Muscle of leg (tissue), 16 donors: ENCODE measurements at places on chromosomes 5 and 9. TPM values are rescaled to one million over a fixed set of nuclear protein-coding genes. Genes with fewer than 3 reads are reported as not detected.
A peak's percentile ranks its signal among the peaks of the same experiment; 100 is the strongest.

- peak; percentile 99 for DNase-seq
Measured at GRCh38 chr9:134455934-134456755, 129.9 kb downstream of the RXRA start.

- peak; percentile 92 for DNase-seq
Measured at GRCh38 chr9:684941-685340, 156.6 kb upstream of the DMRT1 start.

GRCh38 chr9:72583370-72583769 lies 62.0 kb downstream of the TMC1 start:
- DNase-seq = peak; percentile 39

DNA sequence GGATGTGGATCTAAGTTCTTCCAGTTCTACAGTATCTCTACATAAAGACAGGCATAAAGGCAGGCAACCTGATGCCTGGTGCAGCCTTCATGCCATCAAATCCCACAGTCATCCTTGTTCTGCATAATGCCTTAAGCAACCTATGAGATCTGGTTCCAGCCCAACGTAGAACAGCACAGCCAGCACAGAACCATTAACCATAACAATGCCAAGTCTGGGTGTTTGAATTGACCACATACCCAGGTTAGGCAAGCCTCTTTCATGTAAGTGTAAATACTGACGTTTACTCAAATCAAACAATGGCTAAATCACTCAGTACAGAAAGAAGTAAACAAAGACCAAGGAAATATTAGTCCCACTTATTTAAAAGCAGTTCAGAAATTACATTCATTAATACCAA lies 195.0 kb downstream of the ADAMTSL1 start:
- DNase-seq = no peak

GRCh38 chr5:112757468-112758208 lies 20.0 kb downstream of the APC start:
- DNase-seq = peak; percentile 80

DNA sequence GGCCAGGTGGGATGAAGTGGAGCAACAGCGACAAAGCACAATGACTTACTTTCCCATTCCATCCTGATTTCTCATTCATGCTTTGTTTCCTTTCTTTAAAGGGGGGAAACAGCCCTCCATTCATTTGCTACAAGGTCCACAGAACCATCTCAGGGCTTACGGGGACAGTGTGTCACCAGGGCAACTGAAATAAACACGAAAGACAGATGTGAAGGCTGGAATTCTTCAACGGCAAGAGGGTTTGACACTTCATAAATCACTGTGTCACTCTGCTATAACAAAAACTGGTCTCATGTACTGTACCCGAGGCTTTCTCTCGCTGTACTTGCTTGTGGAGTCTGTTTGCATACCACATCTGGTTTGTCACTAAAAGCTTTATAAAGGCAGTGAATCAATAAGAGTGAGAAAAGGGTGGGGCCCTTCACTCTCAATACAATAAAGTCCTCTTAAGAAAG lies 150.8 kb downstream of the EFNA5 start:
- peak; percentile 31 for DNase-seq

DNA sequence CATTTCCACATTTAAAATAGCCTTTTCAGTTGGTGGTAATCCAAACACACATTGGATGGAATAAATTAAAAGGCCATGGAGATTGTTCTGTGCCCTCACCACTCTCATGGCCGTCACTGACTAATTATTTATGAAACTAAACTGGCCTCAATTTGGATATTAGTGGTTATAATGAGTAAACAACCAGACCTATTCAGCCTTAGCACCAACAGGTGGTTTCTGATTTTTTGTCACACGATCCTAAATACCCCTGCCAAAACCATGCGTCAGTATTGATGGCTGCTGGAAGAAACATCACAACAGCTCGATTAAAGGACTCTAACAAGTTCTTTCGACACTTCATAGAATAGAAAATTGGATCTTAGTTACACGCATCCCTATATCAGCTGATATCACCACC lies 276.0 kb upstream of the DAP start:
- DNase-seq = no peak

Gene PRRX2
- 8.9 TPM for total RNA-seq

Gene PHPT1
- total RNA-seq = 145 TPM

DNA sequence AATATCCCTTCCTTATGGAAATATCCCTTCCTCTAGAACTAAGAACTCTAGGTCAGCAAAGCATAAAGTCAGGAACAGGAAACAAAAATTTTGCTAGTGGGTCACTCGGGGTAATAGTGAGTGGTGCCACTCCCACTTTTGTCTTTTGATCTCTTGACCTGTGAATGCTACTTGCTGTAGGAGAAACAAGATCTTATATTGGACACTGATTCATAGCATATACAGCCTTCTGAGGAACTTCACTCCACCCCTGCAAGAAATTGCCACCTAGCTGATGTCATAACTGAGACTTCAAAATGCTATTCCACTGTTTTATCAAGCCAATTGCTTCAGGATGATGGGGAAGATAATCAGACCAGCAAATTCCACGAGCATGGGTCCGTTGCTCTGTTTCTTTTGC lies 53.3 kb upstream of the PRSS3 start:
- DNase-seq = no peak

Gene MYMK
- 23.0 TPM for total RNA-seq

DNA sequence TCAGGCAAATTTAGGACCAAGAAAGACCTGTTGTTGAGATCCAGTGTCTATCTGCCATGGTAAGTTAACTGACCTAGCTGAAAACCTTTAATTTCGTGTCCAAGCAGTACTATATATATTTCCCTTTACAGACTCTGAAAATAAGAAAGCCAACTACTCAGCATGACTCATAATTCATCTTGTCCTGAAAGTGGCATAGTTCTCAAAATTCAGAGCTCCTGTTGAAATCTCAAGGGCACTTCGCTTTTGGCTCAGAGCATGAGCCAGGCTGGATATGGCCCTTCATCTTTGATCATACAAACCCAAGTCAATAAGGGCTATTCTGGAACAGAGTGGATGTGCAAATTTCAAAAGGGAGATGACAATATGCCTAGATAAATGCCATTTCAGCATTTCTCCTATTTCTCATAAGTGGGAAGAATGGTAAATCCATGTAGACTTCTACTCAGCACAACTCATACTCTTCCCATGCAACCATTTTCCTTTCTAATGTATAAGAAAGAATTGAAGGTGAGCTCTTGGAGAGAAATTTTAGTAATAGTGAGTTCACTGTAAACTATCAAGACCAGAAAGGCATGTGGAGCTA lies 567.9 kb upstream of the DAB2 start:
- no peak for DNase-seq

Gene LMX1B
- total RNA-seq = 1.0 TPM

DNA sequence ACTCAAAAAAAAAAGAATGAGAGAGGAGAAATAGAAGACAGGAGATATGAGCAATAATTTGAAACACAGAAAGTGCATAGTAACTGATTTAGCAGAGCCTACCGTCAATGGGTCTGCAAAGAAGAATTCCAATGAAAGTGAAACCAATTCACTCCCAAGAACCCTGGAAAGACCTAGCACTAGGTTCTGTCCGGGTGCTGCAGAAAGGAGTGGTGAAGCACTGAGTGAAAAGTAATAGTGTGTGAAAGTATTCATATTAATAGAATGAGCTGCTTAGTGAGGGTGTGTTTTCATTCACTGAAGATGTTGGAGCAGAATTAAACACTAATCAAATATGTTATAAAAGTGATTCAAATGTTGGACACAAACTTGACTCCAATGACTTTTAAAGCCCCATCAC lies 51.3 kb upstream of the SLC30A5 start:
- no peak for DNase-seq

- no peak for DNase-seq
Measured at GRCh38 chr5:100840789-100841188, 62.3 kb downstream of the ST8SIA4 start.

DNA sequence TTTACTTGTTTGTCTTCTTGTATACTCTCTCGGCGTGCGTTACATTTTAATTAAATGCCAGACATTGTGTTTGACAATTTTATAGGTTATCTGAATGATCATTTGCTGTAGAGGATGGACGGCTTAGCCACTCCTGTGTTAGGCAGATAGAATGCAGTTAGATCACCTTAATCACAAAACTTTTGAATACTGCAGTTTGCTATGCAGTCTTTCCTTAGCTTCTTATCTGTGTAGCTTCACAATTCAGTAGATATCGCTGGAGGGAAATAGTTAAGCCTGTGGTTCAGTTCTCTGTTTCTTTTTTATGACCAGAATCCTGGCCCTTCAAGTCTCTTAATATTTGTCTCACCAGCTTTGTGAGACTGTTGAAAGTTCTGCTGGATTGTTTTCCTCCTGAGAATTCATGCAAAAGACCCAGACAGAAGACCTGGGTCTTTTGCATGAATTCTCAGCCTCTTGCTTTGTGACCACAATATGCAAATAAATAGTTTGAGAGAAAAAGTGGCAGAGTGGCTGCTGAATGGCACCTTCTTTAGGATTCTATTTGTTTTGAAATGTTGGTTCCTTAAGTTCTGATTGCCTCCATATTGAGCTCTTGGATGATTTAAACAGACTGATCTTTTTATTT lies 40.2 kb downstream of the RASA1 start:
- DNase-seq = no peak

Gene PTGDS
- total RNA-seq = 8.4 TPM

Gene RFX3
- 6.2 TPM for total RNA-seq

Gene FGF1
- total RNA-seq = 5.5 TPM

Gene PIP5KL1
- 0.49 TPM for total RNA-seq

DNA sequence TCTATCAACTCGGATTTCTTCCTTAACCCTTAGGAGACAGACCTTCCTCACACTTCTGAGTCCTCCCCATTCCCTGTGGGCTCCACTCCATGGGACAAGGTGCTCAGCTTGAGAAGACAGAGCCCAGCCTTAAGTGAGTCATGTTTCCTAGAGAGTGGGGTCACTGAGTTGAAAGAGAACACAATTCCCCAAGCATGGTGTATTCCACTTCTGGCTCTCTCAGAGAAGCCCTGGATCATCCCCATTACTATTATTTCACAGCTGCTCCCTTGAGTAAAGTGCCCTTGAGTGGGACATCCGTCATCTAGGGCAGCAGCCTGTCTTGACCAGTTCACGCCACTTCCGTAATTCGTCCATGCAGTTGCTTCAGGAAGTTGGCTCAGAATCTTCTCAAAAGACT lies 604.8 kb downstream of the BNC2 start:
- DNase-seq = no peak

Gene CTXN3
- 2.8 TPM for total RNA-seq

Gene VCP
- total RNA-seq = 188 TPM
